ENCODE measurements at places on chromosomes 1 and 21. TPM values are rescaled to one million over a fixed set of nuclear protein-coding genes. Genes with fewer than 3 reads are reported as not detected.

The USP48 gene
- 43.6 TPM for polyA plus RNA-seq

The BGLAP gene
- polyA plus RNA-seq: 0.12 TPM

The CTH gene
- polyA plus RNA-seq: 9.6 TPM

DNA sequence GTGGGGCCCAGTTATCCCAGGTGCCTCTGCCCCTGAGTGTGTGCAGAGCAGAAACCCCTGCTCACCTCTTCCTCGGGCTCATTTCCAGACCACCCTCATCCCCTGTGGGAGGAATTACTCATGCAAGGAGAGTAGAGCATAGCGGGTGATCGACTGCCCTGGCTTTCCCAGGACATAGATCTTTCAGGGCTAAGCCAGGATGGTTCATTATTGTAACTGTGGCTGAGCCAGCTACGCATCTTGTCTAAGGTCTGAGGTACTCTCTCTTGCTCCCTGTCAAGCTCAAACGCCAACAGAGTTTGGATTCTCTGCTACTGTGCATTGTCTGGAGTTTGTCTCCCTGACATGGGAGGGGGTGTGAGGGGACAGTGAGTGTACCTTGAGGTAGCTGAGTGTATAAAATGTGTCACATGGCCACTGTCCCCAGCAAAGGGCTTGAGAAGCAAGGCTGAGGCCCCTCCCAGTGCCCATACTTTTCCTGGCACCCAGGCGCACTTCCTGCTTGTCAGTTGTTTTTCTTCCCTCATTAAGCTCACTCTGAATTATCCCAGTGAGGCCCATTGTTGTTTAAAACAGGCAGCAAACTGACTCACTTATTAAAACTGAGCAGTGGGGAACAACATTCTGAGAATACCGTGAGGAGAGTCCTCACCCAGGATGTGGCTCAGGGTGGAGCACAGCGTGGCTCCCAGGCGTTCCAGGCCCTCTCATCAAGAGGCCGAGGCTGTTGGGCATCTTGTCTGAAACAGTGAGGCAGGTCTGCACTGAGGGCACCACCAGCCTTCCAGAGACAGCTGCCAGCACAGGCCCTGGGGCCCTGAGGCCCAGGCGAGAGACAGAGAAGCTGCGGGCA lies 92.9 kb downstream of the LAMC2 start:
- DNase-seq: no peak

GRCh38 chr21:39034590-39035536 lies 148.4 kb downstream of the PSMG1 start:
- DNase-seq: no peak

All from AG04450 (cell line).